NCI-H226 (cell line): ENCODE measurements at places on chromosomes 12 and 14.
A peak's percentile ranks its signal among the peaks of the same experiment; 100 is the strongest.

DNA sequence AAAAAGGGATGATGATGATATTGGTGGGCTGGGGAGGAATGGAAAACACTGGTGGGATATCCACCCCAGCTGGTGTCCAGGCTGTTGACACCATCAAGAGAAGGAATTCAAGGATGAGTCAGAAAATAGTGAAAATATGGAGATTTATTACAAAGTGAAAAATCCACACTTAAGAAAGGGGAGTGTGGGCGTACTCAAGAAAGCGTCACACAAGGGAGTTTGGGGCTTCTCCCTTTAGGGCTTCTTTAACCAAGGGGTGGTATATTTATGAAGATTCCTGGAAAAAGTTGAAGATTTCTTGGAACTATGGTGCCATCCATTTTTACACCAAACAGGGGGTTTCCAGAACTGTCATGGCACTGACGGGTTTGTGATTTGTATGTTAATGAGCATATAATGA, 63.1 kb upstream of the ARID2 start:
- no peak for DNase-seq

DNA sequence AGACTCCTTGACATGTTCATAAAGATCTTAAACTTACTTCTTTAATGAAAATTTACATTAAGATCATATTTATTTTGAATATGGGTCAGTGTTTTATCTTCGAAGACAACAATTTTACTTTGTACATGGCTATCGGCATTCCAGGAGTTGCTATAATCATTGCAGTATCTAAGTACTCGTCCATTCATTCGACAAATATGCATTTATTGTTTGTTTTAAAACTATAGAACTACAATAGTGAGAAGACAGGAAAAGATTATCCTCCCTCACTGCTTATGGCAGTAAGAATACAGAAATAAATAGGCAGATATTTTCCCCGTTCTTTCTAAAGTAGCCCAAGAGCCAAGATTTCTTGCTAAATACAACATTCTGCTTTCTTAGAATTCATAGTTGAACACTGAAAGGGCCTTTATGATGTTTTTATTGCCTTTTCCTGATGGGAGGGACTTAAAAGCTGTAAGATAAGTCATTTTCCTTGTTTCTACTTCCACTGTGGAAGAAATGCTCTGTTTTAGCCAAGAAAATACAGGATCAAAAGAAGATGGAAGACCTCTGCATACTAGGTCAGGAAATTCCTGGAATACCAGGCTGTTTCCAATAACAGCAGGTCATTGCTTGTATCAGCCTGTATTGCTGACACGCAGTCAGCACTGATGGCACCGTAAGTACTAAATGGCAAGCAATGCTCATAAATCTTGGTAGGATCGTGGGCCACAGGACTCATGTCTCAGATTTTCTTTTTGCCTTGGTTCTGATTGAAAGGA, 521.0 kb upstream of the ATP2B1 start:
- DNase-seq, result no peak

- DNase-seq, result no peak
Observed at GRCh38 chr14:59317798-59318505, 129.5 kb downstream of the DAAM1 start.

GRCh38 chr14:22476887-22477286, 112.1 kb downstream of the DAD1 start:
- no peak for DNase-seq

- DNase-seq, result no peak
Observed at GRCh38 chr14:31486764-31487163, 1.1 kb downstream of the GPR33 start.

- peak; percentile 26 for DNase-seq
Observed at GRCh38 chr14:103846543-103847450, 578 bp downstream of the PPP1R13B start.

- no peak for DNase-seq
Observed at GRCh38 chr12:52811191-52812072, 2.5 kb downstream of the KRT4 start.

- peak; percentile 99 for DNase-seq
Observed at GRCh38 chr12:51371295-51371953, 19.8 kb downstream of the GALNT6 start.

DNA sequence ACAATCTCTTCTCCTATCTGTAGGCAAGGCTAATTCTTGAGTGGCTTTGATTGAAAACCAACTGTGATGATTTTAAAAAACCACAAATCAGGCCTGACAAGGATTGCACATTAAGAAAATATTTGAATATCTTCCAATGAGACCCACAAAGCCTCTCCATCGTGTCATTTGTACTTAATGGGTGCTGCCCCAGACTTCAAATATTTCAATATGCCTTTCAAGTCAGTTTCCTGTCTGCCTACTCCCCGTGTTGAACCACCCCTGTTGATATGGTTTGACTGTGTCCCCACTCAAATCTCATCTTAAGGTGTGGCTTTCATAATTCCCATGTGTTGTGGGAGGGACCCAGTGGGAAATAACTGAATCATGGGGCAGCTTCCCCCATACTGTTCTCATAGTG, 159.7 kb upstream of the EGLN3 start:
- peak; percentile 48 for DNase-seq

DNA sequence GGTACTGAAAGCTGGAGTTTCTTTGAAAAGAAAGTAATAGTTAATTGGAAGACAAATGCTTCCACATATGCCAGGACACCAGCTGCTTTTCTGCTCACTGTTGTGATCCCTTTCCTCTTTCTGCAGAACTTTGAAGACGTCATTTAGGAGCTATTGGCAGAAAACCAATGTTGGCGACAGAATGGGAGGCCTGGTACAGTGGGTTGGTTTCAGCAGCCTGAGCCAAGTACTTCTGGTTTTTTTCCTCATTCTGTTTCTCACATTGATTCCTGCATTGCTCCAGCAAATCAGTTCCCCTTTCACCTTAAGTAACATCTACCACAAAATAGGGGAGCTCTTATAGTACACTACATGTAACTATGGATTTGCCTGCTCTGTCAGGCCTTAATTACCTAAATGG, 96.9 kb downstream of the FIGNL2 start:
- no peak for DNase-seq

DNA sequence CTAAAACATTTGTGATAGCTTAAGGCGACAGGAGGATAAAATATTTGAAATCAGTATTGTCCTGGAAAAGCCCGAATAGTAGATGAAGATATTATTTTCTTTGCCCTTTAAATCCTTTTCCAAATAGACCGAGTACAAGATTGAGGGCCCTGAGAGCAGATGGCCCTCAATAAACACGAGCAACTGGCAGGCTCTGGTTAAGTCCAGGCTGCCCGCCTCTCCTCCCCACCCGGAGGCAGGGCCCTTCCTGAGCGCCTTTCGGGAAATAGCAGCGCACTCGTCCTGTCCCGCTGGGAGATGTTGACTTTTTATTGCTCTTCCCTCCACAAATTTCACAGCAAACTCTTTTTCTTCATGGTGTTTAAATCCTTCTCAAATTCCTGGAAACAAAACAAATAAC, 50.8 kb upstream of the MAX start:
- DNase-seq, result no peak

GRCh38 chr12:15209782-15210181, 11.4 kb downstream of the RERG start:
- peak; percentile 83 for DNase-seq

DNA sequence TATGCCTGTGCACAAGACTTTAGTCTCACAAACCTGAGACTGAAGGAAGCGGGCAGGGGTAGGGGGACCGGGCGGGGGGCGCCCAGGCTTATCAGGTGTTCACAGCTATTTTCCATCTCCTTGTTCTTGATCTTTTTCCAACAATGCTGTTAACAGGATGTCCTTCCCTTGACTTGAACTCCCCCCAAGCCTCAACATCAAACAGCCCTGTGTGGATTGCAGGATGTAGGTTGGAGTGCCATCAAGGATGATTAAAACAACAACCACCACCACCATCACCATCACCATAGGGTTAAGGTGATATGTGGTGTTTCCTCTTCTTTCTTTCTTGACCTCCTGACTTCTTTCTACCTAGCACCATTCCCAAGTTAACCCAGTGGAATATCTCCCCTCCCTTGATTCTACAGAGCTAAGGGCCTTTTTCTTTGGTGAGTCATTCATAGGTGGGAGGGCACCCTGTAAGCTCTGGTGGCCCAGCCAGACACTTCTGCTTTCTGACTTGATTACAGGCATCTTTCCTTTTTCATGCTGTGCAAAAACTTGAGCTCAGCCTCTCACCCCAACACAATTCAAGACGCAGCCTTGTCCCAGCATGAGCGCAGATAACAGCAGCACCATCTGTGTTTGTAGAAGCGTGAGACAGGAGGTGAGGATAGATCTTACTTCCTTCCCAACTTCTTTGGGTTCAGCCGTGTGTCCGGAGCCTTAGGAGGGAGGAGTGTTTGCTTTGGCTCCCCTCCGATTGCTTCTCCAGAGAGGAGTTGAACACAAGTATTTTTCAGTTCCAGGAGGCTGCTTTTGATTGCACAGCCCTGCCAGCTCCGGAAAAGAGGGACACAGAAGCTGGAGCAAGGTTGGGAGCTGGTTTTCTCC, 26.8 kb downstream of the FLVCR2 start:
- no peak for DNase-seq

- no peak for DNase-seq
Observed at GRCh38 chr14:105207996-105208737, 27.1 kb upstream of the NUDT14 start.

DNA sequence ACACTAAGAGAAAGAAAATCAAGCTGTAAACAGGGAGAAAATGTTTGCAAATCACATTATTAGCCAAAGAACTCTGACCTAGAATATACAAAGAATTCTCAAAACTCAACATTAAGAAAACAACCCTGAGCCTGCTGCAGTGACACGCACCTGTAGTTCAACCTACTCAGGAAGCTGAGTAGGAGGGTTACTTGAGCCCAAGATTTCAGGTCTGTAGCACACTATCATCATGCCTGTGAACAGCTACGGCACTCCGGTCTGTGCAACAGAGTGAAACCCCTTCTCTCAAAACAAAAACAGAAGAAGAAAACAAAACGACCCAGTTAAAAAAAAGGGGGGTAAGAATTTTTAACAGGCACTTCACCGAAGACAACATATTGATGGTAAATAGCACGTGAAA, 20.8 kb downstream of the SAV1 start:
- no peak for DNase-seq

GRCh38 chr12:11765817-11766794, 116.6 kb downstream of the ETV6 start:
- DNase-seq, result no peak

GRCh38 chr14:52312931-52313355, 1.2 kb upstream of the PTGER2 start:
- DNase-seq, result no peak

DNA sequence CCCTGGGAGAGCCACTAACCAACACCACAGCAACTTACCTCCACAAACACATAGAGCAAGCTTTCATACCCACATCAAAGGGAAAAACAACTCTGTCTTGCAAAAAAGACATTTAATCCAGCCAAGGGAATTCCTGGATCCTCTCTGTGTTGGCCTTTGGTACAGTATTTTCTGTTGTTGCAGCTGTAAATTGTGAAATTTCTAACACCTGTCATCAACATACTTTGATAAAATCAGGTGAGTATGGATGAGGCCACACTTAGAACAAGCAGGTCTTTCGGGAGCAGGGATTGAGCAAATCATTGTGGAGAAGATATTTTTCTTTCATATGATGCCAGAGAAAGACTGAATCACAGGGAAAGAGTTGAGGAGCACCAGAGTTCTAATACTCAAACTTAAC, 89.3 kb downstream of the SPTSSA start:
- no peak for DNase-seq

DNA sequence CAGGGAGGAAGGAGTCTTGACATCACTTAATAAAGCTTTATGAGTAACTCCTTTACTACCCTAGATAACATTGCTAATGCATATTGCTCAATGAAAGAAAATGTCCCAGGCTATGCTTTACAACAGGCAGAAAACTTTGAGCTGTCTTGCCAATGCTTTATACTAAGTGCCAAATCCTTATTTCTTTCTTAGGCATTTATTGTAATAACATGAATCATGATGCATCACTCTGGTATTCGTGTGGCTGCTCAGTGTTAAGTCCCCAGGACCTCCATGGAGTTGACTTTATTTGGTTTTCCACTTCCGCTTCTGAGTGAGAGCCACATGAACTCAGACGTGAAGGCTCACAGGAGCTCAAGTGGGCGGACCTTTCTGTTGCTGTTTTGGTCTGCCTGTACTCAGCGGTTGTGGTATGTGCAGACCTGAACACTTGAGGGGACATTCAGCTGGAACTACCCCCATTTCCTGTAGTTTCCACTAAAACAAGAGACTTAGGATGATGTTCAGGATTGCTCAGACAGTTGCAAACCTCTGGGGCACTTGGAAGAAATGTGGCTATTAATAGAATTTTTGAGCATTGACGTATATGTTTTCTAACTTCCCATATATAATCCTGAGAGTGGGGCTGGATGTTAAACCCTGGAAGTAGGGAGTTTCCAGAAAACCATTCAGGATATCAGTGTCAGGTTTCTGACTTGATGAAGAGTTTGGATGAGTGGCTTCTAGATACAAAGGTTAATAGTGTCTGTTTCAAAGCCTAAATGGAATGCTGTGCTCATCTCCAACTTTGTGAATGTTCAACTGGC, 258.6 kb downstream of the MSRB3 start:
- peak; percentile 99 for DNase-seq

GRCh38 chr14:23548351-23549318, 2.9 kb downstream of the ZFHX2 start:
- DNase-seq, result no peak

DNA sequence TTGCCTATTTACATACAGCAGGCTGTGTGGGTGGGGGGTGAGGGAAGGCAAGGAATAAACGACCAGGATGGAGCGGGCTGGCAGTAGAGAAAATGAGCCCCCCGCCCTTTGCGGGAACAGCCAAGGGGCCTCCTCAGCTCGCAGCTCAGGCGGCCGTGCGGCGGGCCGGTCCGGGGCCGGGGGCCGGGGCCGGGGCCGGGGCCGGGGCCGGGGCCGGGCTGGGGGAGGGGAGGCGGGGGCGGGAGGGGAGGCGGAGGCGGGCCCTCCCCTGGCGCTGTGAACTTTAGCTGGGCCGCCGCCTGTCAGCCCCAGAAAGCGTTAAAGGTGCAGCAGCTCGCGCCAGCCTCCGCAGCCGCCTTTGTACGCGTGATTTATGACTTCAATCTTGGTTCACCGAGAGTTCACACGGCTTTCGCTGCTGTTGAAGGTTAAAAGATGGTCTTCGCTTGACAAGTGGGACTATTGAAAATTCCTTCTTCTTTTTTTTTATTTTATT, 28.8 kb downstream of the HOXC4 start:
- DNase-seq, result peak; percentile 11

DNA sequence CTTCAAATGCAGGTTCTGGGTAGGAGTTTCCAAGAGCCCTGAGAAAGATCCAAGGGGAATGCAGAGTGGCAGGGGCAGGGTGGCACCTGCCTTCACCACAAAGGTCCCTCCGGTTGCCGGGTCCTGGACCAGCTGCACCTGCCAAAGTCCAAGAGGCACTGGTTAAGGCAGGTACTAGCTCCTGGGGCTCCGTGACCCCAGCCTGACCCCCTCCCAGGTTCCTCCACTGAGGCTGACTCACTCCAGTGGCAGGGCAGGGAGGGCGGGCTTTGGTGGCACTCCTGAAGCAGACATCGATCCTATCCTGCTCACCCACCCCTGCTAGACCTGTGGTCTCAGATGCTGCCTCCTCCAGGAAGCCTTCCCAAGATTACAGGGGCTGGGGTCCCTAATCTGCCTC, 11.4 kb downstream of the RPS6KL1 start:
- DNase-seq, result no peak
